T-cell (primary cell): ENCODE measurements at places on chromosomes 4 and X.

GRCh38 chr4:151887031-151887815 is 126.4 kb upstream of the GATB start:
- no peak for DNase-seq

- DNase-seq, result no peak
Observed at GRCh38 chrX:18422325-18422724, 3.1 kb upstream of the CDKL5 start.

GRCh38 chrX:23731951-23732350 is 11.1 kb downstream of the ACOT9 start:
- no peak for DNase-seq

- DNase-seq, result no peak
Observed at GRCh38 chrX:69309074-69309792, 144.0 kb upstream of the PJA1 start.

DNA sequence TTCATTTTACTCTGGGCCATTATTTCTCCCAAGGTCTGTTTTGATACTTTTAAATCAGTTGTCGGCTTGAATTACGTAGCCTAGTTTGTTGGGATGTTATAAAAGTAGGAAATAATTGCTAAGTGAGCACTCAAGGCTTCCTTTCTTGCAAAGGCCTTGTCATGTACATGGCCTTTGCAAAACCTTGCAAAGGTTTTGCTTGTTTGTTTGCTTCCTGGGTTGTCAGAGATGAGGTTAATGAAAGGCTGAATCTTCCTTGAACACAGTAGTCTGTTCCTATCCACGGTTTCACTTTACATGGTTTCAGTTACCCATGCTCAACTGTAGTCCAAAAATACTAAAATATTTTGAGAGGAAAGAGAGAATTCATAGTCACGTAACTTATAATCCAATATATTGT is 113.5 kb downstream of the NAA11 start:
- no peak for DNase-seq

DNA sequence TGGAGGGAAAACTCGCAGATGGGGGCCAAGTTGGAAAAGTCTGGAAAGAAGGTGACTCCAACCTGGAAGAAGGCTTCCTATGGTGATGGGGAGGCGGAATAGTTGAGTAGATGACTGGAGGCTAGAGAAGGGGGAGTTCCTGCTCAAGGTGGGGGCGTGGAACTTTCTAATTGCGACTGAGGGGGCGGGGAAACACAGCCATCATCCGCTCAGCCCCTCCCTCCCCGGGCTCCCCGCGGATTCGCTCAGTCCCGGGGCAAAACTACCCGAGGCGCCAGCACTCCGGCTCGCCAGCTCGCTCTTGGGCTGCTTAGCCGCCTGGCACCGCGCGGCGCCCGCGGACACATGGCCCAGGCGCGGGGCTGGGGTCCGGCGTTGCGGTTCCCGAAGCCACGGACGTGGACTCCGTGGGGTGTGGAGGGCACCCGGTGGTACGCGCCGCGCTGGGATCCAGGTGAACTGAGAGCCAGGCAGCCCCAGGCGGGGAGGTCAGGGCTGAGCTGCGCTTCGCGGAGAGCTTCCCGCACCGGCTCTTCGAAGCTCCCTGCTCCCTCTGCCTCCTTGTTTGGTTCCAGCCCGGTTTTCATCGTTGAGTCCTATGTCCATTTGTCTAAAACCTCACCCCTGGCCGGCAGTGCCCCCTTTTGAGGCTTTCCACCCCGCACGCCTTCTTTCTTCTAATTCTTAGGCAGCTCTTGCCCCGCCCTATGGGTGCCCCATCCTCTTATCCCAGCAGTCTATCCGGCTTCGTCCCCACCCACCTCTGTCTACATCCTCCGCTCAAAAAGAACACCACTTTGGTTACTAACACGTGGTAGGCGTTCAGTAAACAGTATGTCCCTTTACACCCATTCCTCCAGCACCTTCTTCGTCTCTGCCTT is 38.9 kb downstream of the STARD8 start:
- no peak for DNase-seq

GRCh38 chrX:13048280-13048679 is 3.9 kb upstream of the FAM9C start:
- no peak for DNase-seq
